ENCODE measurements at places on chromosomes 16 and 17.

- peak; percentile 6 for DNase-seq
Observed at GRCh38 chr16:29710227-29711219, 31.5 kb downstream of the QPRT start.

GRCh38 chr17:46727572-46728348 is 90.7 kb downstream of the WNT3 start:
- no peak for DNase-seq

- DNase-seq: no peak
Observed at GRCh38 chr17:63974594-63975192, 2.0 kb upstream of the SCN4A start.

- DNase-seq: peak; percentile 25
Observed at GRCh38 chr17:21119247-21119918, 7.4 kb upstream of the DHRS7B start.

DNA sequence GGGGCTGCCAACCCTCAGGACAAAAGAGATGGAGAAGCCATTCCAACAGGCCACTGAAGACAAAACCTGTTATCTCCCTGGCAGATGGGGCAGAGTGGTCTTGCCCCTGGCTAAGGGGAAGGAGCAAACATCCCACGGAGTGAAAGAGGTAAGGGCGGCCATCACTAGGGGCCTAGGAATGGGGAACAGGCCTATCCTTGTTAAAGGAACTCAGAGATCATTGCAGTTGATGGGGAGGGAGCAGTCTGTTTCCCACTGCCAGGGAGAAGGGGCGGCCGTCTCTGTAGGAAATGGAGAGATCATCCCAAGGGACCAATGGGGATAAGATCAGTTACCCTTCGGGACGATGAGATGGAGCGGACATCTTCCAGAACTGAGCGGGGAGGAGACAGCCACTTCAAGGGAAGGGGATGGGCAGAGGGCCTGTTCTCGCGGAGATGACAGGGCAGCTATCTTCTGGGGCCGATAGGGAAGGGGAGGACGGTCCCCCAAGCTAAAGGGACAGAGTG is 581 bp upstream of the TMEM208 start:
- DNase-seq: no peak

DNA sequence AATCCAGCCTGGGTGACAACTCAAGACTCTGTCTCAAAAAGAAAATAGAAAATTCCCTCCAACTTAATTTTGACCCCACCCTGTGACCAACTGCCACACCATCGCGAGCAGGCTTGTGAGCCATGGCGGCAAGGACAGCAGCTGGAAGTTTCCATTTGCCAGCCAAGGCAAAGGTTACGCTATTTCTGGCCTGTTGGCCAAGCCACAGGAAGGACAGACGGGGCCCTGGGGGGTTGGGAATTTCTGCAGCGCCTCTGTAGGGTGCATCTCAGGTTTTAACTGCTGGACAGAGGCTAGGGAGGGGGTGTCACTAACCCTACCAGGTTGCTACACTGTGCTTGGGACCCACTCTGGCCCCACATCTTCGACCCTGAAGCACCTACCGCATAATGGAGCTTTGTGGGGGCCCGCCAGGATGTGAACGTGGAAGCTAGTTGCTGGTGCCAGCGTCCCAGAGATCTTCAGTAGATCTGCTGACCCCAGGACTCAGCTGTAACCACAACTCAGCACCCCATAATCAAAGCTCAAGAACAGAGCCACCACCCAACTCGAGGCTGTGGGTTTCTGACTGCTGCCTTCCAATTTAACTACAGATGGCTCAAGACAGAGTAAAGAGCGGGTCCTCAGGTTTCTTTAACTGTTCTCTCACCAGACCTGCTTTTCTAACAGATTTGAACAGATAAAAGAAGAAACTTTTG is 10.9 kb downstream of the KIFC3 start:
- DNase-seq: no peak

DNA sequence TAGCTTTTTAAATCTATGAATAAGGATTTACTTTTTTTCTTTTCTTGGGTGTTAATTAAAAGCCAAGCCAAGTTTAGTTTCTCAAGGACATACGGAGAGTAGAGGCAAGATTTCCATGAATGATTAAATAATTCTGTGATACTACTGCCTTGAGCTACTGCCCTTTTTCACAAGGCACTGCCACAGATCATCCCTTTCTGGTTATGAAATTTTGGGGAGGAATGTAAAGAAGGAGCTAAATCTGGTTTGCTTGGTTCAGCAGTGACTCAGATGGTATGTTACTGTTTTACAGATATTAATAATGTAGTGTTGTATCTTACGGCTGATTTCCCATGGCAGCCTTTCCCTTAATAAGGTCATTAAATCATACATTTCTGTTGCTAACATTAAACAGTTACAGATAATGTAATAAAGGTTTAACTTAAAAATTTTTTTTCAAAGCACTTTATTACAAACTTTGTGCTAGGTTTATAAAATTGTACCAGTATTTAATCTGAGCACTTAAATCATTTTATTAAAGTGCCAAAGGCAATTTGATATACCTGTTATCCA is 2.6 kb downstream of the WSB1 start:
- DNase-seq: no peak

- DNase-seq: peak; percentile 45
Observed at GRCh38 chr16:2482708-2483534, 8.0 kb downstream of the TBC1D24 start.
